ENCODE measurements at places on chromosomes 5 and 9.

GRCh38 chr5:128782446-128782845, 182.8 kb upstream of the SLC27A6 start:
- DNase-seq = no peak

- no peak for DNase-seq
Measured at GRCh38 chr5:44641820-44642219, 166.9 kb upstream of the MRPS30 start.

- no peak for DNase-seq
Measured at GRCh38 chr5:150241298-150242160, 48.0 kb downstream of the CAMK2A start.

DNA sequence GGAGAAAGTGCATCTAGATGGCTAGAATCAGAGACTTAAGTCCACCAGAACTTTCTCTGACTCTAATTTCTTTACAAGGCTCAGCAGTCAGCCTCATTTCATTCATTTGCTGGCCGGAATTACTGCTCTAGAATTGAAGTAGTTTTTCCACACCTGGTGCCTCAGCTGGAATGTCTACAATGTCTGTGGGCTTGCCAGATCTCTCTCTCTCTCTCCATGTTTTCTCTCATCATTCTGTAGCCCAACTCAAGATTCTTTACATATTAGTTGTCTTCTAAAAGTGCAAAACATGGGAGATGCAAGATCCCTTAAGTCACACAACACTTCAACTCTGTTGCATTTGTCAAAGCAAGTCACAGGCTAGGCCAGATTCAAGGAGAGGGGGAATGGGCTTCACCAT, 103.9 kb upstream of the TAF11L2 start:
- DNase-seq = no peak

GRCh38 chr5:52709167-52709925, 78.4 kb upstream of the ITGA1 start:
- no peak for DNase-seq

- DNase-seq = no peak
Measured at GRCh38 chr5:44660251-44660650, 148.5 kb upstream of the MRPS30 start.

DNA sequence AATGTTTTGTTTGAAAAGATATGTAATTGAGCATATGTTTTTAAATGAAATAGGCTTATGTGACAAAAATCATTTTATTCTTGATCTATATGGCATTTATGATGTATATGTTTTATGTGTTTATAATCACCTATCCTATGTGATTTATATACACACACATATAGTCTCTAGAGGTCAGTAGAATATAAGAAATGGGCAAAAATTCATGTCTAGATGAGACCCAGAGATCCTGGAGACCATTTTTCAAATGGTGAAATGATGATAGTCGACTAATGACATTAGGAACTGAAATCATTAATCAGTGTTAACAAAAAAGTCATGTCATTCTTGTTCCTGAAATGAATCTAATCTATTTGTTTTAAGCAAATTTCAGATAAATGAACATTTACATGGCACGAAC, 709.2 kb upstream of the WWC1 start:
- DNase-seq = no peak

- no peak for DNase-seq
Measured at GRCh38 chr5:41120600-41120999, 49.5 kb upstream of the MROH2B start.

DNA sequence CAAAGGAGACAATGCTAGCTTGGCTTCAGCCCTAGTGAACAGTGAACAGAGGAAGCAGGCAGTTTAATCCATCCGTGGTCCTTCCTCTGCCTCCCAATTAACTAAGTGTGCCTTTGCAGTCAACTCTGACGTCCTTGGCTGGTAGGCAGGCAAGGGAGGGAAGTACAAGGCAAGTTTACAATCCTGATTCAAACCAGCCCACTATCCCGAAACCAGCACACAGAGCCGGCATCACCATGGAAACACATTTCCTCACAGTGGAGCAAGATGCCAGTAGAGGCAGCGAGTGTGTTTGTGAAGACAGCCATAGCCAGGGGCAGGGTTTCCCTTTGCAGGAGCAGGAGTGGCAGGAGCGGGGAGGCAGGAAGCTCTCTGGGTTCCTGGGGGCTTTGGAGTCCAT, 73.9 kb downstream of the GOLPH3 start:
- DNase-seq = no peak

- no peak for DNase-seq
Measured at GRCh38 chr9:127232833-127233549, 31.6 kb upstream of the GARNL3 start.

- peak; percentile 46 for DNase-seq
Measured at GRCh38 chr5:57302164-57302563, 128.3 kb downstream of the GPBP1 start.

DNA sequence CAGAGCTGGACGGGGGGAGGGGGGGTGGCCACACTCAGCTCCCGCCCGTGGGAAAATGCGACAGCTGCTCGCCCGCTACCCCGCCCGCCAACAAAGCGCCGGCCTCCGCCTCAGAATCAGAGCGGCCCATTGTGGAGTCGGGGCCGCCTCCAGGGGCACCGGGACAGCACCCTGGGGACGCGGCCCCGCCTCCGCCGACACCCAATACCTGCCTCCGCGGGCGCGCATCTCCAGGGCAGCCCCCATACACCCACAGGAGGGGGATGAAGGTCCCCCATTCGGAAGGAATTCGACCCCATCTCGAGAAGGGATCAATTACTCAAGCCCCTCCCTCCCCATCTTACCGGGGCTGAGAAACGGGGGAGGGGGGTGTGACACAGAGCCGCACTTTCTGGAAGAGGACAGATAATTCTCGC, 1.3 kb downstream of the NOTCH1 start:
- peak; percentile 70 for DNase-seq

DNA sequence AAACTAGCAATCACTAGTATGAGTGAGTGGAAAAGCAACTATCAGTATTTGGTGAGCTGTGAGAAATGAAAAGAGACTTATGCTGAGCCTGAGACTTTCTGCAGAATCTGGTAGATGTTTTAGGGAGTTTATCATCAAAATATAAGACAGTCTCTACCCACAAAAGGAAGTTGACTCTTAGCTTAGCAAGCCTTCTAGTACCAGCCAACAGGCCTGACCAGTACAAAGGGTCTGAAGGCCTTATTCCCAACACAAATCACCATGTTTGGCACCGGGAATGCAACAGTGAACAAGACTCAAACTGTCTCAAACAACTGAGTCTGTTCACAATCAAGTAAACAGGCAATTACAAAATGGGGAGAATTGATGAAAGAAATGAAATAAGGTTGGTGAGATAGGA, 244.4 kb downstream of the CWC27 start:
- DNase-seq = no peak

GRCh38 chr5:76579166-76579937, 43.9 kb downstream of the F2RL2 start:
- no peak for DNase-seq

- DNase-seq = no peak
Measured at GRCh38 chr9:128211186-128211980, 8.2 kb downstream of the DNM1 start.

DNA sequence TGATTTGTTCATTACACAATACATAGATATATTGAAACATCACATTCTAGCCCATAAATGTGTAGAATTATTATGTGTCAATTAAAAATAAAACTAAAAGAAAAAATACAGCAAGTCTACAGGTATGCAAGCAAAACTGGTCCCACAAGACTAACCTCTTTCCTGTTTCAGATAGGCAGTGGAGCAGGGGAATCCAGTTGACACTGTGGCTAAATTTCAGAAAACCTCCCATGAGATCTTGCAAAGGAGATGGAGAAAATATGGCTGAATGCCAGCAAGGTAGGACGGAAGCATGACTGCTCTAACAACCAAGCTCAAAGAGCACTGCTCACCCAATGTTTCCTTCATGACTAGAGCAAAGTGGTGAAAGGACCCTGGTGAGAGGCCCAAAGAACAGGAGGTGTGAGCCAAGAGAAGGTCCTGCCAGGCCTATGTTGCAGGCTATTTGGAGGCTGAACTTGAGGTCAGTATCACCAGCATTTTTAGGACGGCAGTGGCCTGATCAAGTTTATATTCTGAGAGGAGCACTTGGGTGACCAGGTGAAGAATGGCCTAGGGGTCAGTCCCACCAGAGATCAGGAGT, 1.1 kb upstream of the SH3TC2 start:
- DNase-seq = no peak

GRCh38 chr5:112669328-112669963, 68.2 kb upstream of the APC start:
- DNase-seq = no peak

- no peak for DNase-seq
Measured at GRCh38 chr9:79980432-79980831, 408.7 kb downstream of the TLE4 start.

DNA sequence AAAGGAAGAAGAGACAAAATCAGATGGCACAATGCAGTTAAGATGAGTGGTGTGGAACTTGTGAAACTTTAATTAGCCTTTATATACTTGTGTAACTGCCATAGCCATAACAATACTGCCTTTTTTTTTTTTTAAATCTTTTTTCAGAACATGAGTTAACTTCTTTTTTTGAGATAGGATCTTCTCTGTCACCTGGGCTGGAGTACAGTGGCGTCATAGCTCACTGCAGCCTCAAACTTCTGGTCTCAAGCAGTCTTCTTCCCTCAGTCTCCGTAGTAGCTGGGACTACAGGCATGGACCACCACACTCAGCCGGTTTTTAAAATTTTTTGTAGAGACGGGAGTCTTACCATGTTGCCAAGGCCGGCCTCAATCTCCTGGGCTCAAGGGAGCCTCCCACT, 37.2 kb downstream of the GPBP1 start:
- DNase-seq = no peak

DNA sequence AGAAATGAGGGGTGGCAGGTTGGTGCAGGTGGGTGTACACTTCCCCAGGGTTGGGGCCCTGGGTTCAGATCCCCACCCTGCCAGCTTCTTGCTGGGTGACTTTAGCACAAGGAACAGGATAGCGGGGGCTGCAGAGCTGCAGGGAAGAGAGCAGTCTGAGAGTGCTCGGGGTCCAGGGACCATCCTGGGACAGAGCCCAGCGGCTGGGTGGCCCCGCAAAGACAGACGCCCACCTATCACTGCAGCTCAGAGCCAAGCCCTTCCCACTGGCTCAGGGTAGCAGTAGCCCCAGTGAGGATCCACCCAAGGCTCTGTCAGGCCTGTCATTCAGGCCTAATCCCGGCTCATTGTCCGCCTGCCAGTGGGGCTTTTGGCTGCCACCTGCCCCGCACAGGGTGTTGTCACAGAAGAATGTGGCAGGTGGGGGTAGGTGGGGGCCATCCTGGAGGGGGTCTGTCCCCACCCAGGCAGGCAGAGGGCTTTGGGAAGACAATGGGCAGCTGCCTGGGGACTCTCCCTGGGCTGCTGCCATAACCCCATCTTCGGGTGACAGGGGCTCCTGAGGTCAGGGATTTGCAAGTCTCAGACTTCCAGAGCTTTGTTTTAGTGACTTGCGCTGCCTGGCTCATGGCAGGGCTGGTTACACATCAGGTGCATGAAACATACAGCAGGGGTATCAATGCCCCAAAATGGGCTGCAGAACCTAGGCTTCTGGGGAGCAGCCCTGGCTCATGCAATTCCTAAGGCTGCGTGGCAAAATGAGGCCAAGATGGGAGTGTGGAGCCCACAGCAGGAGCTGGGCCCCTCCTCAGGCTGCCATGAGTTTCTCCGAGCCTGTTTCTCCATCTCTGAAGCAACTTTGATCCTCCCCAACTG, 52.1 kb downstream of the BARX1 start:
- no peak for DNase-seq

- DNase-seq = no peak
Measured at GRCh38 chr5:39192450-39193160, 26.8 kb downstream of the FYB1 start.

- no peak for DNase-seq
Measured at GRCh38 chr9:88322906-88323566, 65.2 kb upstream of the SPIN1 start.

DNA sequence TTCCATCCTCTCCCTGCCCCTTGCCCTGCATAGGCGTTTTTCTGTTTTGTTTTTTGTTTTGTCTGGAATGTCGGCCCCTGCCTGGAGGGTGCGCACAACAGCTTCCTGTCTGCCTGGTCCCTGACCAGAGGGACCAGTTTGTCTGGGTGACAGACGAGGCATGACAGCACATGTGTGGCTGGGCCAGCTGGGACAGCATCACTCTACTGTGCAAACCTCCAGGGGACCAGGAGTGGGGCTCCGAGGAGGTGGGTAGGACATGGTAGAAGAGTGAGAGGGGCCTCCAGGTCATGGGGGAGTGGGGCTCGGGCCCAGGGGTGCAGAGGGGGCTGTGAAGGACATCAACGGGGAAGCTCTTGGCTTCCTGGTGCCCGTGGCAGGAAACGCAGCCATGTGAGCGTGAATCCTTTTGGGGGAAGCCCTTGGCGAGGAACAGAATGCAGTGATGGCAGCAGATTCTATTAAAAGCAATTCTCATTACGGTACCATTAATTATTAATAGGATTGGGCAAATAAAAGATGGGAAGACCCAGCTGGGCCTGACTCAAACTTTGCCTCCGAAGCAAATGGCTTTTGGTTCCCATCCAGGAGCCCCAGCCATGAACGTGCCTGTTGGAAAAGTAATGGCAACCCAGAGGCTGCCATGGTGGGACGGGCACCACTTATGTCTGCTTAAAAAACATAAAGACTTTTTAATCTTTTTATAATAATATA, 184.4 kb upstream of the IER5L start:
- no peak for DNase-seq

- DNase-seq = no peak
Measured at GRCh38 chr9:83238871-83239640, 176.1 kb upstream of the RASEF start.

GRCh38 chr5:121086671-121087070, 622.6 kb downstream of the PRR16 start:
- no peak for DNase-seq

GRCh38 chr9:16304301-16304700, 566.2 kb downstream of the BNC2 start:
- DNase-seq = no peak

DNA sequence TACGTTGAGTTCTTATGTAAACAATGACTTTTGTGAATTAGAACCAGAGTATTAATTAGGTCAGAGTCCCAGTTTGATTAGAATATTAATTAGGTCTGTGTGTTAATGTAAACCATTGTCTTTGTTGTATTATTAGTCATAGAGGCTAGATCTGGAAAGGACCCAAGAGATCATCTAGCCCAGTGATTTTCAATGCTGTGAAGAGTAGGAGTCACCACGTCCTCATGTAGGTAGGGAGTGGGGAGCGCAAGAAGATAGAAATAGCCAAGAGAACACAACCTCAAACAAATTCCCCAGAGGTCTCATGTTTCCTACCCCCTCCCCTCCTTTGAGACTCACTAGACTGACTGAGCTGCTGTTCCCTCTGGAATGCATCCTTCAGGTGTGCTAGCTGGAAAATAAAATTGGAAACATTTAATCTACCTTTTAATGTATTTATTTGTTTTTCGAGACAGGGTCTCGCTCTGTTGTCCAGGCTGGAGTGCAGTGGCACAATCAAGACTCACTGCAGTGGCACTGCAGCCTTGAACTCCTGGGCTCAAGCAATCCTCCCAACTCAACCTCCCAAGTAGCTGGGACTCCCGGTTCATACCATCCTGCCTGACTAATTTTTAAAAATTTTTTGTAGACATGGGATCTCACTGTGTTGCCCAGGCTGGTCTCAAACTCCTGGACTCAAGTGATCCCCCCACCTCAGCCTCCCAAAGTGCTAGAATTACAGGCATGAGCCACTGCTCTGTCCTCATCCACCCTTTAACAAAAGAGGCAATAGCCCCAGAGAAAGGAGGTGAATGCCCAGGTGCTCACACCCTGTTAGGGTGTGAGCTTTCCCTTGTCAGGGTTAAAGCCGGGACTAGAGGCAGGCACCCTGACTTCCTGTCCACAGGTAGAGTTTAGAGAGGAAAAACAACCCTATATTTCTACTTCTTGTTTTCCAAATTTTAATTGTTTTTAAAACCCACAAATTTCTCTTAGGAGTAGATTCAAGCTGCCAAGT, 92.9 kb downstream of the INIP start:
- DNase-seq = no peak

- DNase-seq = no peak
Measured at GRCh38 chr9:69955536-69956355, 87.9 kb upstream of the MAMDC2 start.
